ENCODE measurements at places on chromosomes 11 and 22.

GRCh38 chr11:66665369-66665768, 12.3 kb downstream of the RBM4B start:
- DNase-seq: no peak

DNA sequence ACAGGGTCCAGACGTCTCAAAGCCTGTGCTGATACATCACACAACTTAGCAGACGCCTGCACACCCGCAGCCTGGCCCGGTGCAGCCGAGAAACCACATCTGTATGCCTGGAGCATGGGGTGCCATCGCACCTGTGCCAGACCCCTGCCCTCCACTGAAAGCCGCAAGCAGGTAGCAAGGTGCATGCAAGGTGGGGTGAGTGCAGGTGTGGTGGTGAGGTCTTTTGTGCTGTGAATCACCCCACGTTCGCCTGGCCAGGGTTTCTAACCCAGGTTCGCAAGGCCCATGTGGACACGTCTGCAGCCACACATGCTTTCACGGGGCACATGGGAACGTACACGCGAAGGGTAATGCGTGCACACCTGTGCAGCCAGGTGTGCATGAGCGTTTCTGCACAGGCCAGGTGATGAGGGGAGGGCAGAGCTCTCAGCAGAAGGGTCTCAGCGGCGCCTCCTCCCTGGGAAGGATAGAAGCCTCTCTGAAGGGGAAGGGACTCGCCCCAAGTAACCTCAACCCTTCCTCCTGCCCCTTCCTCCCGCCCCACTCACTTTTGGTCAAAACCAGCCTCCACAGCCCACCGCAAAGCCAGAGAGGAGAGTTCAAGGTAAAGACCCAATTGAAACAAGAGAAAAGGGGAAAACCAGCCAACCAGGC, 19.5 kb downstream of the CBX7 start:
- no peak for DNase-seq

GRCh38 chr11:87020336-87020735, 17.4 kb upstream of the TMEM135 start:
- peak; percentile 16 for DNase-seq

GRCh38 chr11:119249671-119250010, 43.5 kb downstream of the CBL start:
- DNase-seq: no peak

GRCh38 chr11:83355391-83355790, 69.2 kb upstream of the CCDC90B start:
- DNase-seq: no peak

GRCh38 chr11:40877981-40878380, 581.5 kb downstream of the LRRC4C start:
- no peak for DNase-seq

- peak; percentile 49 for DNase-seq
These were observed 22.3 kb upstream of the MICAL2 start for GRCh38 chr11:12088047-12088481.

DNA sequence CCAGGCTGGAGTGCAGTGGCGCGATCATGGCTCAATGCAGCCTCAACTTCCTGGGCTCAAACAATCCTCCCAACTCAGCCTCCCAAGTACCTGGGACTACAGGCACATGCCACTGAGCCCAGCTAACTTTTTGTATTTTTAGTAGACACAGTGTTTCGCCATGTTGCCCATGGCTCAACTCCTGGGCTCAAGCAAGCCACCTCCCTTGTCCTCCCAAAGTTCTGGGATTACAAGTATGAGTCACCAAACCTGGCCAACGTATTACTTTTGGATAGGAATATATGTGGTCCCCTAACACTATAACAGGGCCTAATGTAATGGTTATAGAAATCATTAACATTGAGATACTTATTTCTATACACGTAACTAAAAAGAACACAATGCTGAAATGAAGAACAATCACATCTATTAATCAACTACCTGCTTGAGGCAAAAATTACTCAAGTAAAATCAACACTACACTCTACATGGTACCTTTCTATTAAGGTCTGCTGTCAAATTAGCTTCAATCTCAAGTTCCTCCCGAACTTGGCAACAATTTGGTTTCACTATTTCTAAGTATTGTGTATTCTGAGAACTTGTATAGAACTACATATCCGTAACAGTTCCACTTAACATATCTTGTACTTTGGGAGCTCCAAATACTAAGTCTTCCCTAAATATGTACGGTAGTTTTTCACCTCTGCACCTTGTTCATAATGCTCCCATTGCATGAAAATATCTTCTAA, 124.9 kb downstream of the FCHSD2 start:
- DNase-seq: no peak

GRCh38 chr11:44778195-44779100, 51.7 kb downstream of the TSPAN18 start:
- no peak for DNase-seq

- DNase-seq: no peak
These were observed 231.9 kb upstream of the ISX start for GRCh38 chr22:34834059-34834458.

DNA sequence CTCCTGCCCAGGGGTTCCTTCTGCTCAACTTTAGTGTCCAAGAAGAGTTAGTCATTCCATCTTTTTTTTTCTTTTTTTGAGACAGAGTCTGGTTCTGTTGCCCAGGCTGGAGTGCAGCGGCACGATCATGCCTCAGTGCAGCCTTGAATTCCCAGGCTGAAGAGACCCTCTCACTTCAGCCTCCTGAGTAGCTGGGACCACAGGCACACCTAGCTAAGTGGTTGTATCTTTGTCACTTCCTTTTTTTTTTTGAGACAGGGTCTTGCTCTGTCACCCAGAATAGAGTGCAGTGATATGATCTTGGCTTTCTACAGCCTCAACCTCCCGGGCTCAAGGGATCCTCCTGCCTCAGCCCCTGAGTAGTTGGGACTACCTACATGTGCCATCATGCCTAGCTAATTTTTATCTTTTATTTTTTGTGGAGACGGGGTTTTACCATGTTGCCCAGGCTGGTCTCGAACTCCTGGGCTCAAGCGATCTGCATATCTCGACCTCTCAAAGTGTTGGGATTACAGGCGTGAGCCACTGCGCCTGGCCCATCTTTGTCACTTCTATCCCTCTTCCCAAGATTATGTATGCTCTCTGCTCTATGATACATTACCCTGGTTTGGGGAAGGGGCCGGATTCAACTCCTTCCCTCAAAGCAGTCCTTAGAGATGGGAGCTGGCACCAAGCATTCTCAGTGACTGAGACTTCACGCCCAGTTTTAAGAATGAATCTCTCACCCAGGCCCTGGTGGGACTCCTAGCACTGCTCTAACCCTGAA, 10.0 kb downstream of the SSH3 start:
- DNase-seq: no peak

GRCh38 chr11:132300283-132300682, 929.9 kb downstream of the NTM start:
- DNase-seq: no peak

DNA sequence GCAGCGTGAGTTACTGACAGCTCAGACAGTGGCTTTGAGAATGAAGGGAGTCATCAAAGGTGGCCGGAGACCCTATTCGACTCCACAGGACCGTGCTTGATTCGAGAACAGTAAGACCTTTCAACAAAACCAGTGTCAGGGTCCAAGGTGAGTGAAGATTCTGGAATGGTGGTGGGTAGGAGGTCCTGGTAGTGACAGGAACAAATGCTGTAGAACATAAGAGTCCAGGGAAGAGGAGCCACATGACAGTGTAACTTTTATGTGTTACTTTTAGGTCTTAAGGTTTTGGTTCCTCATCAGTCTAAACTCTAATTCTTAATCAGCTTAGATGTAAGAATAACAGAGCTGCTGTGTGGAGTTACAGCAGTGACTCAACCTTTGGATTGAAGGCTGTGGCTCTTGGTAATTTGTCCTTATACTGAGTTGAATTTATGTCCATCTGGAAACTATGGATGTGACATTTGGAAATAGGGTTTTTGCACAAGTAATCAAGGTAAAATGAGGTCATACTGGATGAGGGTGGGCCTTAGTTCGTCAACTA, 1.8 kb downstream of the TBC1D22A start:
- DNase-seq: no peak

- DNase-seq: no peak
These were observed 25.1 kb upstream of the CAVIN3 start for GRCh38 chr11:6345366-6345765.

- DNase-seq: peak; percentile 82
These were observed 5.0 kb upstream of the CCDC88B start for GRCh38 chr11:64334764-64335735.

DNA sequence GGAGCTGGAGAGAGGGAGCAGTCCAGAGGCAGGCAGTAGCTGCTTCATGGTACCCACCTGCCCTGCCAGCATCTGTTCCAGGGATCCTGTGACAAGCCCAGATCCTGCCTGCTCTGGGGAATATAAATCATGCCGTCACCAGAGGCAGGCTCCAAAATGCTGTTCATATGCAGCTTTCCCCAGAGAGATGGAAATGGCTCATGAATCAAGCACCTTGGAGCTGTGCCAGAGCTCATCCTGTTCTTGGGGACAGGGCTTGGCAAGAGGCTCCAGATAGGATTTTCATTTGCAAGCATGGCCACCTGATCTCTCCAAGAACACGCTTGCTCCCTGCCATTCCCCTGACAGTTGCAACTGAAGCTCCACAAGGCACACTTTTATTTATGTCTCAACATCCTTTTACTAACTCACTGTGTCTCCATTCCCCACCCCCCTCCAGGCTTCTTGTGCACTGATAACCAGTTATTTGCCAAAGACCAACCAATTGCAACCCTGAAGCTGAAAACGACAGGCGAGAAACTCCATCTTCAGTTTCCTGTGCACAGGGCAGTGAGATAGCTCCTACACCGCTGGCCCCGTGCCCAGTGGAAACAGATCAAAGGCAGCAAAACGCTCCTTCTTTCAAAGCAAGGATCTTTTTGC, 115.8 kb upstream of the PITPNB start:
- peak; percentile 77 for DNase-seq

DNA sequence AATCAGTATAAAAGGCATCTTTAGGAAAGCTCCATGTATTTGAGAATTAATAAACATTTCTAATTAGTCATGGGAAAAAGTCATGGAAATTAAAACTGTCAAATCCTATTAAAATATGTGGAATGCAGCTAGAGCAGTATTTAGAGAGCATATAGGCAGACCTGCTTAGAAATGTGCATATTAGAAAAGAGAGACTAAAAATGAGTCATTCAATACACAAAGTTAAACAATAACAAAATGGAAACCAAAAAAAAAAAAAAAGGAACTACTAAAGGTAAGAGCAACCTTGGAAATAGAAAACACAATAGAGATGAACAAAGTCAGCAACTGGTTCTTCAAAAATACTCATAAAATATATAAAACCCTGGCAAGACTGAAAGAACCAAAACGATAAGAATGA, 59.7 kb upstream of the RASSF10 start:
- no peak for DNase-seq

DNA sequence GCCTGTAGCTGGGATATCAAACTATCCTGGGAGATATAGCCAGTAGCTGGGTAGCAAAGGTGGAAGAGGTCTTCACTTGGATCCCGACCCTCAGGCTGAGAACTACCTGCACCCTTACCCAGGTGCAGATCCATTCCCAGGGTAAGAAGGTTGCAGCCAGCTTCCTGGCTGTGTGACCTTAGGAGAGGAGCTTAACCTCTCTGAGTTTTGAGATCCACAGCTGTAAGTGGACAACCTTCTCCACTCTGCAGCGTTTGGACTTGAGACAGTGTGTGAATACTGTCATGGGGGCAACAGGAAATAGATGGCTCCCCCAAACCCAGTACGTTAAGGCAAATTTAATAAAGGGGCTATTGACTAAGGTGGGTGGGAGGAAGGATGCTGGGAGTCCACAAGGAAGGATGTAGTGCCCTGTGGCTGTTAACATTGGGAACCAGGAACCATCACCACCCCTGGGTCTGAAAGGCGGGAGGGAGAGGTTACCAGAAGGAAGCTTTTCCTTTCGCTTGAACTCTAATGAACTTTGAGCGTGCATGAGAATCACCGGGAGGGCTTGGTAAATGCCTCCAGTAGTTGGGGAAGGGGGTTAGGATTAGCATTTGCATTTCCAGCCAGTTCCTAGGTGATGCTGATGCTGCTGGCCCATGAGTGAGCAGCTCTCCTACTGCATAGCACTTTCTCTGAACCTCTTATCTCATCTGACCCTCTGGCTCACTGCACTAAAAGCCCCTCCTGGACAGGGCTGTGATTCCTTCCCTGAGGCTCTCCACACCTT, 24.4 kb downstream of the SGSM1 start:
- DNase-seq: no peak

- DNase-seq: no peak
These were observed 20.2 kb downstream of the RELT start for GRCh38 chr11:73396251-73396930.

DNA sequence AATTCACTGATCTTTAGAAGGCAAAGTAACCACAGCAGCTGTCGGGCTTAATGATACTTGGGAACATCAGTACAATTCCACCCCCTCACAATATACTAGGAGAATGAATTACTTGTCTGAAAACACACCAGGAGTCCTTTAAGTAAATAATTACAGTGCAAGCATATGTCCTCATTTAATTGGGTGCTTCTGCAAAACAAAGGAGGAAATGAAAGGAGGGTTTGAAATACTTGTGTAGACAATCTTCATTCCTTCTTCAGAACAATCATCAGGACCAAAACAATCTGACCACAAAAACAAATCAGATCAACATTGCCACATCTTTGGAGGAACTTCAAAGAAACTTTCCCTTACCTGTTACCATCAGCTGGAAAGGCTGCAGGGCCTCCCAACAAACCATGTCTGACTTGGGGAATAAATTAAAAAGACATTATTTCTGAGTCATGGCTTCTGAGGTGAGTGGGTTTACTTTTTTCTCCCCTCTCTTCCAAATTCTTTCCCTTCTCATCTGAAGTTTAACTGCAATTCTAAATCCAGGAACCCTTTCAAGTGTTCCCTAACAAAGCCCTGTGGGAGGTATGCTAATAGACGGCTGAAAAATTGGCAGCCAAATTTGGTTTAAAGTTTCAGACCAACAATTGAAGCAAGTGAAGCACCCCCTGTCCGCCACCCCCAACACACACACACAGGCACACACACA, 12.5 kb upstream of the CCDC117 start:
- peak; percentile 12 for DNase-seq

- DNase-seq: no peak
These were observed 42.8 kb downstream of the ZNF280B start for GRCh38 chr22:22465782-22466181.

GRCh38 chr11:124867700-124868099, 2.5 kb downstream of the ROBO3 start:
- peak; percentile 69 for DNase-seq

DNA sequence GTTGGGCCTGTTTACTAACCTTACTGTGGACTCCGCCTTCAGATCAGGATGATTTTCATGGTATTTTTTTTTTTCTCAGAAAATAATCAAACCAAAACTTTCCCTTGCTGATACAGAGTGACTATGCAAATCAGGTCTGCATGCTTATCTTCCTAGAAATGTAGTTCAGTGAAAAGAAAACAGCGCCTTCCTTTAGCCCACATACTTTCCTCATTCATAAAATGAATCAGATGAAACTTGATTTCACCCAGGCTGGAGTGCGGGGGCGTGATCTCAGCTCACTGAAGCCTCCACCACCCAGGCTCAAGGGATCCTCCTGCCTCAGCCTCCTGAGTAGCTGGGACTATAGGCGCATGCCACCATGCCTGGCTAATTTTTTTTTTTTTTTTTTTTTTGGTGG, 26.0 kb downstream of the ZNRF3 start:
- no peak for DNase-seq
